ENCODE measurements at places on chromosomes 3 and 15.

DNA sequence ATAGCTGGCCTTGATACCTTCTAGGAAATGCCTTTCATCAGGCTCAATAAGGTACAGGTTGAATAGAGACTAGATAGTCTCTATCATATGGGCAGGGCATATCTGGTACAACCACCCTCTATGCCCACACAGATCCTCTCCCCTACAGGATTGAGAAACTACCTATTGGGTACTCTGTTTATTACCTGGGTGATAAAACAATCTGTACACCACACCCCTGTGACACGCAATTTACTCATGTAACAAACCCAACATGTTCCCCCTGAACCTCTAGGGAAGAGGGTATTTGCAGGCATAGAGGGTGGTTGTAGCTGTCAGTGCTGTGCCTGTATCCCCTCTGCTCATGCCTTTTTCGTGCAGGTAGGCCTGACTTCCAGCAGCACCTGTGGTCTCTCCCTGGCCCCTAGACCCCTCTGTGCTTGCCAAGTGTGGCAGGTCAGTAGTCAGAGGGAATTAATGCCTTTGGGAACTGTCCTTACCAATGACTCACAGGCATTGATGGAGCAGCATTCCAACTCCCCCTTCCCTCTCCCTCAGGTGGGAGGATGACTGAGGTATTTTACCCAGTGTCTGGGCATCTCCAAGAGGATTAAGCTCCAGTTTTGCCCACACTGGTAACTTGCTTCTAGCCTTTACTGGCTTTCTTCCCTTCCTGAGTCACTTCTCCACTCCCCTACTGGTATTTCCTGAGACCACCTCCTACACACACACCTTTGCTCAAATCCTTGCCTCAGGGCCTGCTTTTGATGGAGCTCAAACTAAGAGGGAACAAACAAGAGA, 18.3 kb downstream of the CLSTN2 start:
- DNase-seq = no peak

DNA sequence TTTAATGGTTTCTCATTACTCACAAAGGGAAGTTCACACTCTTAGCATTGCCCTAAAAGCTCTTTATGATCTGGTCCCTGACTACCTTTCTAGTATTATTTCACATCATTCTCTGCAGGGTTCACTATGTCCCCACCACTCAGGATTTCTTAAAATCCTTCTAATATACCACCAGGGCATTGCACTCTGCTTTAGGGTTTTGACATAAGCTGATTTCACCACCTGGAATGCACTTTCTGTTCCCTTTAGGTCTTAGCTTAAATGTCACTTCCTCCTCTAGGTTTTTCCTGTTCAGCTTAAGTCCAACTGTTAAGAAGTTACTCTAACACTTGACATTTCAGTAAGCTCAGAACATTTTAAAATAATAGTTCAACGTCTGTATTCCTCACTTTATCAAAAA, 81.7 kb downstream of the HCN4 start:
- DNase-seq = no peak

GRCh38 chr15:31360843-31361763, 34.5 kb downstream of the KLF13 start:
- DNase-seq = peak; percentile 79

- DNase-seq = peak; percentile 39
Measured at GRCh38 chr15:90871139-90871715, 2.8 kb downstream of the FURIN start.

GRCh38 chr15:89754361-89755154, 3.5 kb upstream of the MESP1 start:
- DNase-seq = no peak

DNA sequence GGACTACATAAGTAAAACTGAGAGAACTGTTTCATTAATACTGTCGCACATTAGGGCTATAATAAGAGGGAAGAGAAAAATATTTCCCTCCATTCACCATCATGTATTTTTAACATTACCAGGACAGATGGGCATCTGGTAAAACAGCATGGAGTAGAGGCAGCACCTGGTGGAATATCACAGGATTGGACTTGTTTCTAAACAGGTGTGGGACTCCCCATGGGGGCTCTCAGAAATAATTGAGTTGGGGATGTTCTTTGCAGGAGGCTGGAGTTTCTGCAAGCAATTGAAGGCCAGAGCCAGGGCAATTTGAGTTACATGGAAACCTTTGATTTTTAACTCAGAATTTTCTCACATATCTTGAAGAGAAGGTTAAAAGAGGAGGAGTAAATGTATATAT, 8.4 kb upstream of the MINDY2 start:
- no peak for DNase-seq

GRCh38 chr3:174820885-174821284, 38.2 kb upstream of the NAALADL2 start:
- no peak for DNase-seq

DNA sequence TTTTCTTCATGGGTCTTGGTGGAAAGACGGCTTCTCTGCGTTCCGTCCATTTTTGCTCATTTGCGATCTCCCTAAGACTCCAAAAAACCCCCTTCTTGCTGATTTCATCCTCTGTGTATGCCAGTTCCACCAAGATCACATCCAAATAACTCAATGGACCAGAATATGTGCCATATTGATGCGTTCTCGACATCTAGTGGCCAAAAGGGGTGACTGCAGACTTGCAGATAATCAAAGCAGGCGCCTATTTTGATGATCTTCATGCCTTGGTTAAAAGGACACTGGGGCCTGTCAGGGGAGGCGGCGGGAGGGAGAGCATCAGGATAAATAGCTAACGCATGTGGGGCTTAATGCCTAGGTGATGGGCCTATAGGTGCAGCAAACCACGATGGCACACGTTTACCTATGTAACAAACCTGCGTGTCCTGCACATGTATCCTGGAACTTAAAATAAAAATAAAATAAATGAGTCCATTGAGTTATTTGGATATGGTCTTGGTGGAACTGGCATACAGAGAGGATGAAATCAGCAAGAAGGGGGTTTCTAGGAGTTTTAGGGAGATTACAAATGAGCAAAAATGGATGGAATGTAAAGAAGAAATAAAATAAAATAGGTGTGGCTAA, 104.2 kb upstream of the RAD18 start:
- peak; percentile 64 for DNase-seq

GRCh38 chr15:50613600-50613999, 67.1 kb upstream of the USP50 start:
- no peak for DNase-seq

DNA sequence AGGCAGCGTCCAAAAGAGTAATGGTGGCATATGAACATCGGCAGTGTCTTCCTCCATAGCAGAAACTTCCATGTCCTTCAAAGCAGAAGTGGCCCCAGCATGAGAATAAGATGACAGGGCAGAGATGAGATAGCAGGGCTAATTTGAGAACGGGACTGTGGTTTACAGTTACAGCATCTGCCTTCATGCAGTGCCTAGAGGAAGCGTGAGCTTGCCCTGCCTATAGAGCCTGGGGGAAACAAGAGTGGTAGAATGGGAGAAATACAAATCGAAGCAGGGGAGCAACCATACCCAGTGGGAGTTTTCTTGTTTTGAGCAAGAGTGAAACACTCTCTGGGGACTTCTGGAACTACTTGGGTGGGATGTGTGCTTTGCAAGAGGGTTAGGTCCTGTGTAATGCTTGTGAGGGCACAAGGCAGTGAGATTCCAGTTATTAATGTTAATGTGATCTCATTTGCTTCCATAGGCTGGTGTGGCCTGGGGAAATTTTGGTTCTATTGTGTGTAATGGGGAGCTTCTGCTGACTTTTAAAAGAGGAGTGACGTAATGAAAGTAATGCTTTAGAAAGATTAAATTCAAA, 616.9 kb downstream of the ZIC1 start:
- no peak for DNase-seq

GRCh38 chr3:18723206-18723810, 298.2 kb upstream of the SATB1 start:
- DNase-seq = no peak

GRCh38 chr3:32303977-32304881, 65.7 kb downstream of the CMTM8 start:
- DNase-seq = no peak

DNA sequence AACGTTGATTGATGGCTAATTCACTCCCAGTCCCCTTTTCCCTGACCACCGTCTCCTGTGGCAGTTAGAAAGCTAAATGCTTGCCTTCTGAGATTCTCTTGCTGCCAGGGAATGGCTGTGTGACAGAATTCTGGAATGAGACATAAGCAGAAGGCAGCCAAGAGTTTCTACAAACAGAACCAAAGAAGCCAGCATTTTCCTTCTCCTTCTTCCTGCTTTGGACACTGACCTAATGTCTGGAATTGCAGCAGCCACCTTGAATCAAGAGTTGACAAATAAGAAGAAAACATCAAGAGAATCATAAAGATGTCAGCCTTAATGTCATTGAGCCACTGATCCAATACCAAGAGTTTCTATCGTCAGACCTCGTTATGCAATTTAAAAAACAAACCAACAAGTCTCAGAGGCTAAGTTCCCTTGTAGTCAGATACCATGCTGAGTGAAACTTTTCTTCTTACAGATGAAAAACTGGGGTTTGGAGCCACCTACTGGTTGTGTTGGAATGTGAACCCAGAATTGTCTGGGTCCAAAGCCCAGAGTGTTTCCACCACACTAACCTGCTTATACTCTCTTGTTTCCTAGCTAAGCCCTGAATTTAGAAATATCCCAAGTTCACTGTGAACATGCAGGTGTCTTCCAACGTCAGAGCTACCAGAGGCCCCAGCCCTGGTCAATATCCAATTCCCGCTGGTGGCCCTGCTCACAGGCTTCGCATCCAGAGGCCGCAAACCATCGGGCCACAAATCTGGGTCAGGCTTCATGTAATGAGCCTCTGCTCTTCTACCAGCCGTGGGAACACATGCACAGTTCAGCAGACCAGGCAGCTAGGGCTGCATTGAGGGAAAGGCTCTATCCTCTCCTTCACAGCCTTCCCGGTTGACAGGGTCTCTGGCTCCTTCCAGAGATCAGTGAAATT, 42.5 kb downstream of the MCF2L2 start:
- DNase-seq = peak; percentile 62

GRCh38 chr3:85330071-85330470, 371.3 kb downstream of the CADM2 start:
- no peak for DNase-seq

Measured in GM10248 (cell line).